ENCODE measurements at places on chromosomes 6 and 20.

DNA sequence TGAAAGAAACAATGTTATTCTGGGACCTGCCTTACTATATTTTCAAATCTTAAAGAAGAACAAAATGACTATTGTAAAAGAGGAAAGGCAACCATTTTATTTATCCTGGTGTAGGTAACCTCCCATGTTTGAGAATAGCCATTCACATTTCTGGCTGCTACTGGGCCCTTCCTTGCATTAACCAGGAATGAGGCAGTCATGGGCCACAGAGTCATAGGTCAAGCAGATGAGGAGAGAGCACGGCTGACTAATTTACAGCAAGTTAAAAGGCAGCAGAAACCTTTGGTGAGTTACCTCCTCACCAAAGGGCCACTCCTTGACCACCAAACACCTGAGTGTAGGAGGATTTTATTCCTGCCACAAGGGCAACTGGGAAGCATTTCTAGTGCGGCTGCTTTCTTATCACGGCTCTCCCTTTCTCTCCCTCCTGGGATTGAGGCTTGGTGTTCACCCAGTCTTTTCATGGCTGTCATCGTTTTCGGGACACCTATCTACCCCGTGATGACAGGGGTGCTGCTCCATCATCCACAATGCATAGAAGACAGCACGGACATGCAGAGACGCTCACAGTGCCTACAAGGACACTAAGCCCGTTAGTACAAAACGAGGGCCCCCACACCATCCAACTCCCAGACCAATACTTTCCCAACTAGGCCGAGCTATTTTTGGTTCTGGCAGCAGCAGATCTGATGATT, 4.4 kb upstream of the LAMA4 start:
- no peak for DNase-seq

GRCh38 chr6:134176264-134176975, 124.0 kb upstream of the SLC2A12 start:
- no peak for DNase-seq

DNA sequence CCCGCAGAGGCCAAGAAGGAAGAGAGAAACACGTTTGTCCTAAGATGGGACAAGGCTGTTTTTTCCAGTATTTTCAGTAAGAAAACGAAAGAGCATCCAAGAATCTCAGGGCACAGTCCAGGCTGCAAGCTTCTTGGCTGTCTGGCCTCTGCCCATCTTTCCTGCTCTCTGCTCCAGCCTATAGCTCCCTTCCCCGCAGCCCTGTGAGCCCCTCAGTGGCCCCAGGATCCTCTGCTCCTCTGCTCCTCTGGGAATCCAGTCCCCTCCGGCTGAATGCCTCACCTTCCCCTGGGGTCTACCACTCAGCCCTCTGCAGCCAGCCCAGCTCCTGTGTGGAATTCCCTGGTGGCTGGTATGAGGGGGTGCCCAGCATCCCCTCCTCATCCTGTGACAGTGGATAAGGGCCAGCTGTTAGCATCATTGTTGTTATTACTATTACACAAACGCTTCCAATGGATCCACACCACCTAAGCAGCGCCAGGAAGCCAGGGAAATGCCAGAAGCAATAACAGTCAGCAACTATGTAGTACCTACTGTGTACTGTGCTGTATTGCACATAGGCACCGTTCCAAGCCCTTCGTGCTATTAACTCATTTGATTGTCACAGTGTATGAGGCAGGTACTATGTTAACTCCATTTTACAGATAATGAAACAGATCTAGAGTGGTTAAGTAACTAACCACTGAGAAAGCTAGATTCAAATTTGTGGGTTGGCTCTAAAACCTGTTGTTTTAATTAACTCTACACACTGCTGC, 60.3 kb upstream of the PTPN1 start:
- DNase-seq = peak; percentile 75

GRCh38 chr6:147137986-147138385, 66.2 kb upstream of the STXBP5 start:
- DNase-seq = no peak

GRCh38 chr6:147651249-147652063, 143.0 kb downstream of the SAMD5 start:
- no peak for DNase-seq

- DNase-seq = no peak
These were observed 7.9 kb upstream of the COL20A1 start for GRCh38 chr20:63284981-63285524.

- peak; percentile 37 for DNase-seq
These were observed 155.8 kb downstream of the MBOAT1 start for GRCh38 chr6:20056350-20056992.

DNA sequence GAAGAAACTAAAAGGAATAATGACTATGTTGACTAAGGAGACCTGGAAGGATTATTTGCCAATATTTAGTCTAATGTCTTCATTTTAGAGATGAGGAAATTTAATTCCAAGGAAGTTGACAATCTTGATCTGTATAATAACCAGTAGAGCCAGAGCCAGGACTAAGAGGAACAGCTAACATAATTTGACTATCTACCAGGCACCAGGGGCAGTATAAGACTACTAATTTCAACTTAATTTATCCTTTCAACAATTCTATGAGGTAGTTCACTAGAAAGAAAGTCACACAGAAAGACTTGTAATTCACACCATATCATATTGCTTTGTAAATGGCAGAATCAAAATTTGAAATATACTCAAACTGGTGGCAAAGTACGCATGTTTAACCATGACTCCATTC, 273.0 kb upstream of the STXBP5 start:
- no peak for DNase-seq

DNA sequence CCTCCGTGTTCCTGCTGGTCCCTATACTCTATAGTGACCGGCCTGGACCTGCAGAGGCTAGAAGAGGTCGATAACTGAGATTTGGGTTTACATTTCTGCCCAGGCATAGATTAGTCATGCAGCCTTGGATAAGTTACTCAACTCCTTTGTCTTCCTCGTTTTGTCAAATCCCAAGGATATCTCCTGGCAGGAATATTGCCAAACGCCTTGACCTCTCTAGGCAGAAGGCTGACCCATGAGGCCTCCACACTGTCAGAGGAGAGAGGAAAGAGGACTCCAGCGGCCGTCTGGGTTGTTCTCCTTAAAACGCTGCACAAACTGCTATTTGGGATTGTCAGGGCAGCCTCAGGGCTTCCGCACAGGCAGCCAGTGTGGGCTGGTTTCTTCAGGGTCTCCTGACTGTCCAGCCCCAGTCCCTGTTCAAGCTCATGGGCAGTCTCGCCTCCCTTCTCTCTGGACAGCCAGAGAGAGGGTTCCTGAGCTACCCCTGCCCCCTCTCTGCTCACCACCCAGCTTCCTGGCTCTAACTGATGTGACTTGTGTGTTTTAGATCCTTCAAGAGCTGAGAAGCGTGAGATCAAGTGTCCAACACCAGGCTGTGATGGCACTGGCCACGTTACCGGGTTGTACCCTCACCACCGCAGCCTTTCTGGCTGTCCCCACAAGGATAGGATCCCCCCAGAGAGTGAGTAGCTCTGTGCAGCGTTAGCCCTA, 44.7 kb upstream of the PCMTD2 start:
- no peak for DNase-seq

GRCh38 chr20:38141204-38141888, 23.7 kb downstream of the TGM2 start:
- DNase-seq = no peak

DNA sequence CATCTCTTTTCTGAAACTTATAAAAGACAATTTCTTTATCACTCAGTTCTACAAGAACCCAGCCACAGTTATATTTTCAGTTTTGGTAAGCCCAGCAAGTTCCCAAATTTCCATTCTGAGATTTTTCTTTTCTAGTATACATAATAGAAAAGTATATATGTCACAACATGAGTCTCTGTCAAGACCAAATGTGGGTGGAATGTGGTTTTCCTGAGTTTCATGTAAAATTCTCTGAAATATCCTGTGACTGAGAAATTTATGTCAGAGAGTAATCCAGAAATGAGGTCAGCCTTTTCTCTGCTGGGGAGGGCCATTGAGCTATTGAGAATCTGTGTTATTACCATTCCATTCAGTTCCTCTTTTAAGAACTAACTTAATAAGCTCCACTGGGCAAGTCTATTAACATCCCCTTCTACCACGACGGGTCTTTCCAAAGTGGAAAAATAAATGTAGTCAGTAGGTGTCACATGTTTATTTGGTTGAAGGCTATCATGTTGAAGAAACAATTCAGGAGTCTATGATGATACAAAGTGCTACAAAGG, 100.7 kb upstream of the HMGN3 start:
- peak; percentile 84 for DNase-seq

- DNase-seq = no peak
These were observed 54.7 kb downstream of the TRMT6 start for GRCh38 chr20:5895626-5896025.

GRCh38 chr20:9817654-9818053, 21.2 kb downstream of the PAK5 start:
- no peak for DNase-seq

DNA sequence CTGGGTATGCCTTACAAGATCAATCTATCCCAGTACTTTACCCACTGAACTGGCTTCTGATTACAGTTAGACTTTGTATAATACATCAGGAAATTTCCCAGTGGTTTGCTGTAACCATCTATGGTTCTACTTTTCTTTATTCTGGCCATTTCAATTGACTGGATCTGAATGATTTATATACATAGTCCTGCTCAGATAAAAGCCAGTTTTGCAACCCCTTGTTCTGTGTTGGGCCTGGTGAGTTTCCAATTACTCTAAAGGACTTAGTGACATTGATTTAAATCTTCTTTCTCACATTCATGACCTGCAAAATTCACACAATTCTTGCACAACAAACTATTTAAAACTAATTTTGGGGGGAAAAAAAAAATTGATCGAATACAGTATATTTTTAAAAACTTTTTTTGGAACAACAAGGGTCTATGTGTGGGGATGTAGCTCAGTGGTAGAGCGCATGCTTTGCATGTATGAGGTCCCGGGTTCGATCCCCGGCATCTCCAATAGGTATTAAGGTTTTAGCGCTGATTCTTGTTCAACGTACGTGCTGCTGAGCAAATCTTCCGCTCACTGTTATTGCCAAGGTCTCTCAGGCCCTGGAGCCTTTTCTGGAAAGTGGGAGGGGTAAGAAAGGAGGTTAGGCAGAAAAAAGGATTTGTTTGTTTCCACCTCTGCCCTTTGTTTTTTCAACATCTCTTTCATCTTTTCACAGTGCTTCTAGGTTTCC, 117.5 kb downstream of the GPX5 start:
- peak; percentile 78 for DNase-seq

- no peak for DNase-seq
These were observed 28.4 kb downstream of the TGM2 start for GRCh38 chr20:38136421-38137245.

- DNase-seq = no peak
These were observed 2.8 kb upstream of the TFAP2A start for GRCh38 chr6:10417681-10418104.

DNA sequence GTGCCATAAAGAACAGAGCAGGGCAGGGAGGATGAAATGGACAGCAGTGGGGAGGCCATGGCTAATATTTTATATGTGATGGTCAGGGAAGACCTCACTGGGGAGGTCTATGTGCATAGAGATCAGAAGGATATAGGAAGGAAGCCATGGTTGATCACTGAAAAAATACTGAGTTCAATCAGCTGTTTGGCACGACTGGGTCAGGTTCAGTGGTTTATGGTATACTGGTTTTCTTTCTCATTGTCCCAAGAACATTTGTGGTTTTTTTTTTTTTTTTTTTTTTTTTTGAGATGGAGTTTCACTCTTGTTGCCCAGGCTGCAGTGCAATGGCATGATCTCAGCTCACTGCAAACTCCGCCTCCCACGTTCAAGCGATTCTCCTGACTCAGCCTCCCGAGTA, 78.3 kb upstream of the TIAM2 start:
- peak; percentile 7 for DNase-seq

DNA sequence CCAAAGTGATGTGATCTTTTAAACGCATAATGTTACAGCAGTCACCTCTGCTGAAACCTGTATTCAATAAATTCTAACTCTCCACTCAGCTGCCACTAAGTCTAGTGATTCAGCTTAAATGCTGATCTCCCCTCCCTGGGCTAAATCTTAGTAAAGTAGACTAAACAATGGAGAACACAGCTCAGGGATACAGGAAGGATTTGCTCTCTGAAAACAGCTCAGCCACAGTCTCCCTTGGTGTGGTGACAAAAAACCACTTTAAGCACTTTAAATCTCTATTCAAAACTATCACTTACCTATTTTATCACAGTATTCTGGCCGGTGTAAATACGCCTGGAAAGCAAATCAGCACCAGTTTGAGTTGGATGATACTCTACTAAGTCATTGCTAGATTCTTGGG, 130.6 kb downstream of the RFX6 start:
- DNase-seq = no peak

DNA sequence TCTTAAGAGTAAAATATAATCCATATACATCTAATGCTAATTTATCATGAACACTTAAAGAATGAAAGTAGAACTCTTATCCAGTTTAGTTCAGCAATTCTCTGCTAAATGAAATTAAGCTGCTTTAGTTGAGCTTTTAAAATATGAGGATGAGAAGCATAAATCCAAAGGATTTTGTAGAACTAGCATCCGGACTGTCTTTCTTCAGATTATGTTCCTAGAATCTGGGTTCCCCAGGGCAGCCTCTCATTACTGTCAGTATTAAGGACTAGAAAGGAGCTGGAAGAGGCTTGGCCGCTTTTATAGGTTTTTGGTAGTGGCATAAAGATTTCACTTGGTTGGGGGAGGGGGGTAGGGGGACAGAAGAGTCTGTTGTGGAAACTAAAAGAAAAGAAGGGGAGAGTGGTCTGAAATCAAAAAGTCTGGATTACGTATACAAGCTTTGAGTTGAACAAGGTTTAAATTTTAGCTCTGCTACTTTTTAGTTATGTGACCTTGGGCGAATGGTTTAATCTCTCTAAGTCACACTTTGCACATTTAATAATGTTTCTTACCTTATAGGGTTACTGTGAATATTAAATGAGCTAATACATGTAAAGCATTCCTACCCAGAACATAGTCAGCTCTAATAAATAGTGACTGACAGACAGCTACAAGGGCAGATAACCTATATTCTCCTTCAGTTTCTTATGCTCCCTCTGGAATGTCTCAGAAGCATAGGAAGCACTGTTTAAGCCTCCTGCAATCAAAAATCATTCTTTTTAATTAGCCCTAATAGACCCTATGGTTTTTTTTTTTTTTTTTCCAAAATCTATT, 3.7 kb downstream of the SGK1 start:
- DNase-seq = no peak

Measured in GM12865 (cell line).